ENCODE measurements at places on chromosomes 11 and 22. TPM values are rescaled to one million over a fixed set of nuclear protein-coding genes. Genes with fewer than 3 reads are reported as not detected.

PHETA2 gene
- total RNA-seq = 8.0 TPM

CRYBB2 gene
- not detected for total RNA-seq

APLNR gene
- total RNA-seq = 0.33 TPM

RASL10A gene
- not detected for total RNA-seq

- peaks cover 2% of the 10 kb centered on the region for H3K4me1 ChIP-seq
- H3K4me3 ChIP-seq = no peak overlapping the region
- H3K36me3 ChIP-seq = peaks cover 4% of the 10 kb centered on the region
- peak; percentile 72 for DNase-seq
- H3K27ac ChIP-seq = no peak overlapping the region
These were observed 6.0 kb upstream of the MAPK11 start for GRCh38 chr22:50276143-50276542.

- no peak overlapping the region for H3K4me3 ChIP-seq
- H3K4me1 ChIP-seq = no peaks in the 10 kb centered on the region
- no peak overlapping the region for H3K27ac ChIP-seq
- H3K36me3 ChIP-seq = no peaks in the 10 kb centered on the region
These were observed 44.3 kb downstream of the POLD3 start for GRCh38 chr11:74636630-74637184.

GRCh38 chr11:16000065-16000464 is 356.3 kb downstream of the SOX6 start:
- H3K27ac ChIP-seq = no peak overlapping the region
- DNase-seq = no peak
- no peak overlapping the region for H3K4me3 ChIP-seq
- no peaks in the 10 kb centered on the region for H3K36me3 ChIP-seq

DNA sequence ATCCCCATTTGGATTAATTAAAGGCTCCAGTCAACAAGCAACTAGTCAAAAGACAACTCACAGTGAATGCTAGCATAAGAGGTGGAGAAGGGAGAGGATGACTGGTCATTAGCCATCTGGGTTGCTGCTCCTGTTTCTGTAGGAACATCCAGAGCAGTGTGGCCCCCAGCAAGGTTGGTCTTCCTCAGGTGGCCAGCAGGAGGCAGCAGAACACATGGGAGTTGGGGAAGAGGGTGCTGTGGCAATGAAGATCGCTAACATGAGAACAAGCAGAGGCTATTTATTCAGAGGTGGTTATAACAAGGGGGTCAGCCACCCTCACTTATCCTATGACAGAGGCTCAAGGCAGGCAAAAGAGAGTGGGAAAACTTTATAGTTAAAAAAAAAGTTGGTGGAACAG is 21.3 kb downstream of the IZUMO1R start:
- no peaks in the 10 kb centered on the region for H3K36me3 ChIP-seq
- no peaks in the 10 kb centered on the region for H3K27me3 ChIP-seq
- no peak for DNase-seq
- no peak overlapping the region for H3K27ac ChIP-seq

GRCh38 chr11:120023551-120023950 is 114.4 kb downstream of the TRIM29 start:
- DNase-seq = no peak
- no peaks in the 10 kb centered on the region for H3K27me3 ChIP-seq
- H3K27ac ChIP-seq = no peak overlapping the region
- H3K36me3 ChIP-seq = no peaks in the 10 kb centered on the region
- H3K4me3 ChIP-seq = no peak overlapping the region
- H3K4me1 ChIP-seq = no peaks in the 10 kb centered on the region

DNA sequence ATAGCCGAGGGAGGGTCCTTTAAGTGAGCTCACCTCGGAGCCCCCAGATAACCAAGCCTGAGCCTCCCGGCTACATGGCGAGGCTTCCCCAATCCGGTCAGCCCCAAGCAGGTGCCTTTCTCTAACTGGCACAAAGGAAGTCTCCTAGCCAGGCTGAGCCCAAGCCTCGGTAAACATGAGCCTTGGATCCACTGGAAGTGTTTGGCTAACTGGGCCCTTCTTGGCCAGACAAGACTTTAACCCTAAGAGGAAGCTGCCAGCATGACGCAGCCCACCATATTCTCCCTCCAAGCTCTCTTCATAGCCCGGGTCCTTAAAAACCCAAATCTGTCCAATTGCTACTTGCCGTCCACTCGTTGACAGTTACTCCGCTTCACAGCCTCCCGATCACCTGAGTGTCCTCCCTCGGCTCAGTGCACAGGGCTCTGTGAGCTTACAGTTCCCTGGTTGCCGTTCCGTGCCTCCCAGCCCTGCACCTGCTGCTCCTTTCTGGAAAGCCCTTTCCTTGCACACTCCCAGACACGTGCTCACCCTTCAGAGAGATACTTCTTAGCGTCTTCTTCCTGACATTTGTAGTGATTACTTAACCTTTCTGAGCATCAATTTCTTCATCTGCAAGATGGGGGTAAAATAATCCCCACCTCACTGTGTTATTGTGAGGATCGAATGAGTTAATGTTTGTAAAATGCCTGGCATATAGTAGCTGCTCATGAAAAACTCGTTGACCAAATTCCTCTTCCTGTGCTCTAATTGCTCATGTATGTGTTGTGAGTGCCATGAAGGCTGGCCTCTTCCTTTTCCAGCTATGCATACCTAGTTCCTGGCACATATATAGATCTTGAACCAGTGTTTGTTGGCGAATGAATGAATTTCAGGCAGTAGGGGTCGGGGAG is 25.6 kb downstream of the TXN2 start:
- H3K27me3 ChIP-seq = no peaks in the 10 kb centered on the region
- H3K36me3 ChIP-seq = no peaks in the 10 kb centered on the region

DNA sequence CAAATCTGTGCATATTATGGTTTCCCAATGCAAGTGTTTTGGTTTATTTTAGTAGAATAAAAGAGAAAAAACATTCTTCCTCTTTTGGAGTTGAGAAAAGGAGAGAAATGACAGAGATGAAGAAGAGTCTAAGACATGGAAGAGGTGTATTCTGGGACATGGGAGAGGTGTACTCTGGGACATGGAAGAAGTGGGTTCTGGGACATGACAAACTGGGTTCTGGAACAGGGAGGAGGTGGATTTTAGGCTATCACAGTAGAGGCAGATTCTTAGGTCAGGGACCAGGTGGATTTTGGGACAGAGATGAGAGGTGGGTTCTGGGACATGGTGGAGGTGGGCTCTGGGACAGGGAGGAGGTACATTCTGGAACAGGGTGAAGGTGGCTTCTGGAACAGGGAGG is 2.1 kb upstream of the ASPHD2 start:
- no peak for DNase-seq
- no peaks in the 10 kb centered on the region for H3K27me3 ChIP-seq
- H3K27ac ChIP-seq = no peak overlapping the region
- no peak overlapping the region for H3K4me3 ChIP-seq

- H3K27me3 ChIP-seq = no peaks in the 10 kb centered on the region
- DNase-seq = no peak
- no peaks in the 10 kb centered on the region for H3K36me3 ChIP-seq
- H3K4me1 ChIP-seq = peaks cover 15% of the 10 kb centered on the region
- H3K4me3 ChIP-seq = no peak overlapping the region
These were observed 2.0 kb downstream of the PACS1 start for GRCh38 chr11:66072081-66072480.

- no peaks in the 10 kb centered on the region for H3K27me3 ChIP-seq
- no peaks in the 10 kb centered on the region for H3K36me3 ChIP-seq
- no peaks in the 10 kb centered on the region for H3K4me1 ChIP-seq
- no peak for DNase-seq
- no peak overlapping the region for H3K4me3 ChIP-seq
These were observed 1162.2 kb downstream of the BRD1 start for GRCh38 chr22:48665311-48665995.

DNA sequence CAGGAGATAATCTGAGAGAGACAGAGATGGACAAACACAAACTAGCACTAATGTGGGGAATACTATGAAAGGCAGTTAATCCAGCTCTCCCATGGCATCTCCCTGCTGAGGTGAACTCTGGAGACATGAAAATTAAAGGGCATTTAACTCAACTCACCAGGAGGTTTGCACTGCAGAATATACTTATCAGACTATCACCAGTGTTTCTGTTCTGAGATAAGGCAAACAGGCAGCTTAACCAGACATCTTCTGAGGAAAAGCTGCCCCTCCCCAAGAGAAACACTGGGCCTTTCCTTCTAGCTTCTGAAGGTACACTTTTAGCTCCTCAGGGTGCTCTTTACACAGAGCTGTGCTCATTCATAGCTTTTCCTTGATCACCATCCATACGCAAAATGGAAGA is 85.5 kb downstream of the AMBRA1 start:
- H3K4me3 ChIP-seq = no peak overlapping the region
- no peak for DNase-seq
- H3K27me3 ChIP-seq = no peaks in the 10 kb centered on the region
- no peaks in the 10 kb centered on the region for H3K4me1 ChIP-seq

DNA sequence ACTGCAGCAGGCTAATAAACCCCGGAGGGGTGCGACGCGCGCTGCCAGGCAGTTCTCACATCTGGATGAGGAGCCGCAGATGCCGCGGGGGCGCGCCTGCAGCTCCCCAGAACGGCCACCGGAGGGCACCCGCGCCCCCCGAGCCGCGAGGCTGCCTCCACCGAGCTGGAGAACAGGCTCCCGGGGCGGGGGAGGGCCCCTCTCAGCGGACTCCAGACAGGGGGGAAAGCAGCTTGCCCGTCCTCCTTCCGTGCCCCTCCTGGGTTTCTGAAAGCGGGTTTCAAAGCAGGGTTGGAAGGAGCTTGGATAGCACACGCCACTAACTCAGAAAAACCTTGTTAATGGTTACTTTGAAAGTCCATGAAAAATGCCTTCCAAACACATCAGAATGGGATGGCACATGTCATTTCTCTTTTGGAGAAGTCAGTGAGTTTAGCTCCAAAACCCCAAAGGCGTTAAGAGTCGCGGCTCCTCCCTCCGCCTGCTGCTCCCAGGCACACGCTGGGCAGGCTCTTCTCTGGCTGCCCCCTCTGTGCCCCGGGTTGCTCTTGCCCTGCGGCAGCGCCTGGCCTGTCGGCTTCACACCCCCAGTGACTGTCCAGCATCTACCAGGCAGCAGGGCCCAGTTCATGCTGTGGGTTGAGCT is 317.8 kb downstream of the NTM start:
- no peaks in the 10 kb centered on the region for H3K27me3 ChIP-seq
- DNase-seq = no peak
- H3K4me3 ChIP-seq = no peak overlapping the region

- peak; percentile 48 for DNase-seq
- no peaks in the 10 kb centered on the region for H3K27me3 ChIP-seq
- no peaks in the 10 kb centered on the region for H3K36me3 ChIP-seq
- peak overlapping the region; percentile 61 for H3K27ac ChIP-seq
These were observed 2.1 kb downstream of the LRP5 start for GRCh38 chr11:68314203-68315170.

DNA sequence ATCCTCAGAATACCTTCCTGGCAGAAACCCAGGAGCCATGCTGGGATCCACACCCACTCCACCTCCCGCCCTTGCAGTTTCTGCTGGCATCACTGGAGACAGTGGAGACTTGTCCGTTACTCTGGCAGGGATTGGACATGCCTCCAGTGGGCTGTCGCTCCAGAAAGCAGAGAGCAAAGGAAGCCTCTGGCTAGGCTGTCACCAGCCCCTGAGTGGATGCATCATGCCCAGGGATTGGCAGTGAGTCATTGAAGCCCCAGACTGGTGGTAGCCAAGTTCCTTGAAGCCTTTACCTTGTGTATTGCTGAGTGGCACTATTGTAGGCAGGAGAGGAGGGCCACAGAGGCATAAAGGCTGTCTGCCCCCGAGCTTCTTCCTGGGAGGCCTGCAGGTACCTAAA is 34.8 kb upstream of the E2F8 start:
- DNase-seq = no peak
- no peak overlapping the region for H3K4me3 ChIP-seq
- H3K27ac ChIP-seq = no peak overlapping the region
- no peaks in the 10 kb centered on the region for H3K27me3 ChIP-seq
- no peaks in the 10 kb centered on the region for H3K36me3 ChIP-seq

DNA sequence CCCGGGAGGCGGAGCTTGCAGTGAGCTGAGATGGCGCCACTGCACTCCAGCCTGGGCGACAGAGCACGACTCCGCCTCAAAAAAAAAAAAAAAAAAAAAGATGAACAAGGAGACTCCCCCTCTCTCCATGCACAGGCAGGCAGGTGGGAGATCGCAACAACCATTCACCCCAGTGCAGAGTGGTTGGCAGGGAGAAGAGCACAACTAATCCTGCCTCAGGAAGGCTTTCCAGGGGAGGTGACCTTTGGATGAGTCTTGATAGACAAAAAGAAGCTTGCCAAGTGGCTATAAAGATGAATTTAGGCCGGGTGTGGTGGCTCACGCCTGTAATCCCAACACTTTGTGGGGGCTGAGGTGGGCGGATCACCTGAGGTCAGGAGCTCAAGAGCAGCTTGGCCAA is 30.0 kb downstream of the FLRT1 start:
- H3K4me3 ChIP-seq = no peak overlapping the region
- no peak for DNase-seq
- H3K4me1 ChIP-seq = no peaks in the 10 kb centered on the region

All from ovary (tissue), 10 donors.